Stimulated activated CD4-positive, alpha-beta T cell treated with anti-CD3 and anti-CD28 coated beads, Interleukin-1b, Interleukin-23, amount 100 ng/mL, for 24 hours (primary cell): ENCODE measurements at places on chromosomes 11 and 22.

DNA sequence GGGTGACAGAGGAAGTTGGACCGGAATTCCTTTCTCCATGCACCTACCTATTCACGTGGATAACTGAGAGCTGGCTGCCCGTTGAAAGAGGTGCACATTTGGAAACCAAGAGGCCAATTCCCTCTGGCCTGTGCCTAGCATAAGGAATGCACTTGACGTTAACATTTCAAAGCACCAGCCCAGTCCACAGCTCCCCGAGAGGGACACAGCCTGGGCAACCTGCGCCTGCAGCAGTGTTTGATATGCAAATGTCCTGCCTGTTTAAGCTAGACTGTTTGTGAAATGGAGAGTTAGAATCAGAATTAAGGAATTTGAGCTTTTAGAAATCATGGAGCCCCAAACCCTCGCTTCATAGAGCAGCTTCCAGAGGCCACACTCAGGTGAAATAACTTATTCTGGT, 126.1 kb downstream of the DSCAML1 start:
- DNase-seq: no peak

DNA sequence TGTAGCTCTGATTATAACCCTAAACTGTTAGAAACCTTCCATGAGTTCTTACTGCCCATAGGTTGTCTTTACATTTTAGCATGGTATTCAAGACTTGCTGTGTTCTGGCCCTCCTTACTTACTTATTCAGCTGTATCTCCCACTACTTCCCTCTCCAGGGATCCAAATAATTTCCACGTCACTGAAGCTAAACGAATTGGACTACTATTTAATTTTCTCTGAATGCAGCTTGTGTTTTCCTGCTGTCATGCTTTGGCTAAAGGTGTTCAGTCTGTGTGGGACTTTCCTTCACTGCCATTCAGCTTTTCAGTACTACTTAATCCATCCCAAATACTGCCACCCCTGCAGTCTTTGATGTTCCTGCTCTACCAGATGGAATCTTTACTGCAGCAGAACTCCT, 88.3 kb downstream of the UVRAG start:
- DNase-seq: no peak

DNA sequence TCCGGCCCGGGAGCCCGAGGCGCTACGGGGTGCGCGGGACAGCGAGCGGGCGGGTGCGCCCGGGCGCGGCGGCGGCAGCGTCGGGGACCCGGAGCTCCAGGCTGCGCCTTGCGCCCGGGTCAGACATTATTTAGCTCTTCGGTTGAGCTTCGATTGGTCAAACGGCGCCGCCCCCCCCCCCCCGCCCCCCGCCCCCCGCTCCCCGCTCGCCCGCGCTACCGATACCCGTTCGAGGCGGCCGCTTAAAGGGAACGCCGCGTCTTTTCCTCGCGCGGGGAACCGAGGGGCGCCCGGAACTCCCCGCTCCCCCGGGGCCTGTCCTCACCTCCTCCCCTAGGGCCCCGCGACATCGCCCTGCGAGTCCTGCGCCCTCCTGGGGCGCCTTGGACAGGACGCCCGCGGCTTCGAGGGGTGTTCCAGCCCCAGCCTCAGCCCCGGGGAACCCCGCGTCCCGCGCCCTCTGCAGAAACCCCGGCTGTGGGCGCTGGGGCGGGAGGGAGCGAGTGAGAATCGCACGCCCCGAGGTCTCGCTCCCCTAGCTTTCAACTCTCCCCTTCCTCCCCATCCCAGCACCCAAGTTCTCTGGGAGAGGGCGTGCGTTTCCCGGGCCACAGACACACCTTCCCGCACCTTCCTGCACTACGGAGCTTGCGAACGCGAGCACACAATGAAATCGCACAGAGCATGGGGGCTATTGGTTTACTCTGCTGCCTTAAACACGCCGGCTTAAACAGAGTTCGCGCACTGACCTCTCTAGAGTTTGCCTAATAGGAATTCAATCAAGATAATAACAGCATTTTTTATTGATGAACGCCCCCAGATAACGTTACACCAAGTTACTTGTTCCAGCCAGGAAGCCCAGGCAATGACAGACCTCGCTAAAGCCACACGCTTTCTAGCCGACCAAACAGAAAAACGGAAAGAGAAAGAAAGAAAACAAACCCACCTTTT, at the start of gene BDNF:
TSS of gene BDNF (minus strand) at position 105 of the 951 bp plus-strand sequence. CDS start 41,891 bp downstream, outside the sequence.
- no peak for DNase-seq

- DNase-seq: peak; percentile 12
Measured at GRCh38 chr22:18023509-18024275, 669 bp downstream of the MICAL3 start.

DNA sequence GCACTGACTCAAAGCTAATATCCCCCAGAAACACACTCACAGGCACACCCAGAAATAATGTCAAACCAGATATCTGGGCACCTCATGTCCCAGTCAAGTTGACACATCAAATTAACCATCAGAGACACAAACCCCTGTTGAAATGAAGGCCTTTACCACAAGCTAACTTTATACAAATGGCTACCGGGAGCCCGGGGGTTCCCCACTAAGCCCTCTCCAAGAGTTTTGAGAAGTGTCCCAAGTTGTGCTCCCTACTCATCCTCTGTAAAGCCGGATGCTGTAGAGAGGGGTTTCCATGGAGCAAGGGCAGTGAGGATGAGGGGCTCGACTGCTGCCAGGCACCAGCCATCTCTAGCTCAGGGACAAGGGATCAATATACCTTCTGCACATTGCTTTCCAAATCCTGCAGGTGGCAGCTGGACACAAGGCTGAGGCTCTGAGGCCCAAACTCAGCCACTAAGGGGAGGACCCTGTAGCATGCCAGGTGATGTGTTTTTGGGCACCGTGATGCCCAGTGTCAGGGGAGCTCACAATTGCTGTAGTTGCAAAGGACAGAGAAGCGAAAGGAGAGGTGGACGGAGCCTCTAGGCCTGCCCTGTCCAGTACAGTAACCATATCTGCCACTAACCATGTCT, 145.7 kb downstream of the TTC17 start:
- DNase-seq: no peak

DNA sequence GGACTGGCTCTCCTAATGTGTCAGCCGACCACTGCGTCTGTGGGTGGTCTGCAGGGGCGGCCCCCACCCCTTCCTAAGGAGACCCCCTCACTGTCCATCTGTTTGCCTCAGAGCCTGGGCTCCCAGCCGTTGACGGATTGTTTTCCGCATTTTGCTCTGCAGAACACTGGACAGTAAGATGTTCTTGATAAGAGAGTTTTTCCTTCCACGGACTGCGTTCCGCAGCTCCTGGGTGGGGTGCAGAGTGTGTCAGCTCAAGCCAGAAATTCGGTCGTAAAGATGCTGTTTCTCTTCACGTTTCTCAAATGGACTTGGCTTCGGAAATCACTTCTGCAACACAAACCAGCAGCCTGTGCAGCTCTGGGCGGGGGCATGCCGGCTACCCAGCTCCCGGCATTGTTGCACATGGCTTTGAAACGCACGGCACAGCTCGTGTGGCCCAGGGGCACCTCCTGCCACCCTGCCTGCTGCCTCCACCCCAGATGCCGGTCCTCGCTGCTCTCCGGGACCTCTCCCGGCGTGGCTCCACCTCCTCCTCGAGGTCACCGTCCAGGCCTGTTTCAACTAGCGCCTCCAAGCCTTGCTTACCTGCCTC, 2.9 kb upstream of the MRGPRG start:
- DNase-seq: no peak

DNA sequence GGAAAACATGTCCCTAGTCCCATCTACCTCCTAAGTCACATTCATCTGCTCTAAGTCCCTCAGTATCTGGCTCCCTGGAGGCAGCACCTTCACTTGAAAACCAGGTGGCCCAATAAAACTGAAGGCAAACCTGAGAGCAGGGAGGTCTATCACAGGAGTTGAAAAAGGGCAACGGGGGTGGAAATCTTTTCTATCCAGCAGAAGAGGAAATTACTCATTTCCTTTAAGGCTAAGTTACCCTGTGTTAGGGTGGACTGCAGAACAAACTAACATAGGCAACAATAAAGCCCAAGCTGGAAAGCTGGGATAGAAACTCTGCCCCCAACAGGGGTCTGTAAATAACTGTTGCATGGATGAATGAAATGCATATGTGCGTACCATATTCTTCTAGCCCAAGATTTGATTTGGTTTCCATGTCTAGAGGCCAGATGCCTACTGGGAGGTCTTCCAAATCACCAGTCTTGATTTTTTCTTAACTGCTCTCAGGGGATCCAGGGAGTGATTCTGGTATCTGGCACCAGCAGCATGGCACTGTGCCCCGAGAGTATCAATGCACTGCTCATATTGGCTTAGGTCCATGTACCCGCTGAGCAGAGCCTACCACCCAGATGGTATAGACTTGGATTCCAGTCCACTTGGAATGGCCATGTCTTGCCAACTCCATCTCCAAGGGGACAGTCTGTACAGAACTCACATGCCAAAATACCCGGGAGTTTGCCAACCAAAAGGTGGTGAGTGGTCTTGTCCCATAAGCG, 350.0 kb upstream of the NCAM1 start:
- no peak for DNase-seq

- no peak for DNase-seq
Measured at GRCh38 chr11:44831605-44832394, 105.0 kb downstream of the TSPAN18 start.
